Psoas muscle (tissue), 8 donors: ENCODE measurements at places on chromosomes 3 and 15. TPM values are rescaled to one million over a fixed set of nuclear protein-coding genes. Genes with fewer than 3 reads are reported as not detected.

The SMCO1 gene
- total RNA-seq = 16.9 TPM

GRCh38 chr15:40328176-40328575 is 4.7 kb downstream of the INAFM2 start:
- H3K36me3 ChIP-seq = peaks cover 17% of the 10 kb centered on the region
- H3K4me3 ChIP-seq = no peak overlapping the region
- H3K27me3 ChIP-seq = no peaks in the 10 kb centered on the region
- peaks cover 57% of the 10 kb centered on the region for H3K4me1 ChIP-seq
- H3K27ac ChIP-seq = no peak overlapping the region

DNA sequence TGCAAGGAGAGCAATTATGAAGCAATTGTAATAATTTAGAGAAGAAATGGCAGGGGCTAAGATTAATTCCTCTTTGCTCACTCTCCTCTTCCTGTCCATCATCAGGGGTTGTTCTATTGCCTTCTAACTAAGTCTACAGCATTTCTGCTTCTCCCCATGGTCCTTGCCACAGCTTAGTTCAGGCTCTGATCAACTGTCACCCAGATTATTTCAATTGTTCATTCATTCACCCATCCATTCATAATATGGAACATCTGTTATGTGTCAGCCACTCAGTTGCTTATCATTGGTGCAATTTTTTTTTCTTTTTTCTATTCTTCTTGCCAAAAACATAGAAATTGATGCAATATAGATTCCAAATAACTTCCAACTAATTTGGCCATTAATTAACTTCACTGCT is 93.2 kb downstream of the CD47 start:
- no peaks in the 10 kb centered on the region for H3K4me1 ChIP-seq
- H3K36me3 ChIP-seq = no peaks in the 10 kb centered on the region
- H3K27ac ChIP-seq = no peak overlapping the region
- no peak overlapping the region for H3K4me3 ChIP-seq

- no peak for DNase-seq
- H3K4me3 ChIP-seq = no peak overlapping the region
- no peak overlapping the region for H3K27ac ChIP-seq
- no peaks in the 10 kb centered on the region for H3K4me1 ChIP-seq
- no peaks in the 10 kb centered on the region for H3K27me3 ChIP-seq
These were observed 22.0 kb upstream of the CYP11A1 start for GRCh38 chr15:74389241-74390048.

The SEMA3G gene
- 6.3 TPM for total RNA-seq

The CFAP100 gene
- not detected for total RNA-seq

GRCh38 chr3:115415246-115415996 is 207.9 kb upstream of the GAP43 start:
- no peak for DNase-seq
- H3K36me3 ChIP-seq = no peaks in the 10 kb centered on the region
- H3K4me3 ChIP-seq = no peak overlapping the region
- no peaks in the 10 kb centered on the region for H3K4me1 ChIP-seq
- H3K27me3 ChIP-seq = no peaks in the 10 kb centered on the region

DNA sequence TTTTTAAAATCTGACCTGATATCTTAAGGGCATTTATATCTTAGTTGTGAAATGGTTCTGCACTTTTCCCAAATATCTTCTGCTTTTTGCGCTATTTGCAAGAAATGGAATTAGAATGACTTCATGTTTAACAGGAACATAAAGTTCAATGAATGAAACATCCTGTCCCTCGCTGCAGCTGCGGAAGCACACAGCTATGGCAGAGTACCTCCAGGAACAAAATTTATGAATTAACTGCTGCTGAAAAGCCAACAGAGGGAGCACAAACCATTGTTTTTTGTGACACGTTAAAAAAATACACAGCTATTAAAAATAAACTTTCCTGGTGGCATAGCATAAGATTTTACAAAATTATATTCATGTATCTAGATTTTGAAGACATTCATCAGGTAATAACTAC is 404.4 kb upstream of the MDFIC2 start:
- H3K36me3 ChIP-seq = no peaks in the 10 kb centered on the region
- no peaks in the 10 kb centered on the region for H3K4me1 ChIP-seq
- no peak for DNase-seq
- H3K27me3 ChIP-seq = no peaks in the 10 kb centered on the region
- H3K27ac ChIP-seq = no peak overlapping the region

The PRICKLE2 gene
- total RNA-seq = 3.2 TPM

- H3K27me3 ChIP-seq = no peaks in the 10 kb centered on the region
- H3K36me3 ChIP-seq = no peaks in the 10 kb centered on the region
- H3K27ac ChIP-seq = no peak overlapping the region
- DNase-seq = no peak
- no peaks in the 10 kb centered on the region for H3K4me1 ChIP-seq
These were observed 781.8 kb downstream of the FHIT start for GRCh38 chr3:60469481-60469880.

- no peak overlapping the region for H3K27ac ChIP-seq
- peaks cover 5% of the 10 kb centered on the region for H3K4me1 ChIP-seq
- DNase-seq = no peak
These were observed 7.3 kb downstream of the ZNF106 start for GRCh38 chr15:42483677-42484076.

DNA sequence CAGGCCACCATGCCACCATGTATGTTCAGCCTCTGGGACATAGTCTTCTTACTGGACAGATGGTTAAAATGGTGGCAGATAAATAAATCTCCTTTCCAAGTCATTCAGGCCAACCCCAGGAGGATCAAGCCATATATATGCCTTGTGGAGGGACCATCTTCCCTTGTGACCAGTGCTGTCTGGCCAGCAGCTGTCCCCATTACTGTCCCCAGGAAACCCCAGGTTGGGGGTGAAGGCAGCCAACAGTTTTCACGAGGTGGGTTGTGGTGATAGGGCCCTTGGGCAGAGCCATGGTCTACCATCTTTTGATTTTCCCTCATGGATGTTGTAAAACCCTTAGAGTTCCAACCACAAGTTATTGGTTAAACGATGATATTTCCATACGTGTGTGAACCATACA is 48.7 kb upstream of the PCSK6 start:
- no peak overlapping the region for H3K27ac ChIP-seq
- H3K4me3 ChIP-seq = no peak overlapping the region
- no peaks in the 10 kb centered on the region for H3K27me3 ChIP-seq
- H3K36me3 ChIP-seq = no peaks in the 10 kb centered on the region

The XCR1 gene
- 0.06 TPM for total RNA-seq

The TMIE gene
- total RNA-seq = 0.28 TPM

GRCh38 chr3:31064021-31064420 is 169.6 kb upstream of the GADL1 start:
- DNase-seq = no peak
- no peak overlapping the region for H3K4me3 ChIP-seq
- H3K27ac ChIP-seq = no peak overlapping the region
- no peaks in the 10 kb centered on the region for H3K27me3 ChIP-seq
- no peaks in the 10 kb centered on the region for H3K36me3 ChIP-seq

- H3K27me3 ChIP-seq = no peaks in the 10 kb centered on the region
- DNase-seq = peak; percentile 94
- H3K4me1 ChIP-seq = no peaks in the 10 kb centered on the region
- no peaks in the 10 kb centered on the region for H3K36me3 ChIP-seq
- H3K27ac ChIP-seq = peak overlapping the region; percentile 85
These were observed 45.6 kb upstream of the CSPG4 start for GRCh38 chr15:75758071-75758872.

DNA sequence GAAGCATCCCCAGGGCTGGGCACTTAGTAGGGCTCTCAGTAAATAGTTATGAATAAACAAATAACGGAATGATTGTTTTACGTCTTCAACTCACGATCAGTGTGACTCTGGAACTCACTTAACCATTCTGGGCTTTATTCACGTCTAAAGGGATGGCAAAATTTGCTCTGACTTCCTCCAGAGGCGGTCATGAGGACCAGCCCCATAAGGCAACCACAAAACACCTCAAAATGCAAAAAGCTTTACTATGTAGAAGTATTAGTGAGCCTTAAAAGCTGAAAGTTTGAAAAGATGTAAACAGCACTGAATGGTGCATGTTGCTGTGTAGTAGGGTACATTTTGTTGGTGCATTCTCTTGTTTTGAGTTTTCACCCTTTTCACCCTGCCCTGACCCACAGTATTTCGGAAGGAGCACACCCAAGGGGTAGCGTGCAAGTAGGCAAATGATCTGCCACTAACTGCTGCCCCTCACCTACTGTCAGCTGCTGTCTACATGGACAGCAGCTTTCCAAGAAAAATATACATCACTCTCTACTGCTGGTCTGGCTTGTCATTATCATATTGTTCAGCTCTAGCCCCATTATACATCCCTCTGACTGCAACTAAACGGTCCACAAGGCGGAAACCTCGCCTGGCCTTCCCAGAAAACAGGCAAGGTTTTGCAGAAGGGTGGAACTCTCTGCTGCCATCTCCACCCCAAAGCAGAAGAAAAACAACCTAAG is 308.5 kb upstream of the PROK2 start:
- H3K4me3 ChIP-seq = no peak overlapping the region
- H3K4me1 ChIP-seq = no peaks in the 10 kb centered on the region
- no peak for DNase-seq
- no peaks in the 10 kb centered on the region for H3K36me3 ChIP-seq
- H3K27ac ChIP-seq = no peak overlapping the region
- H3K27me3 ChIP-seq = no peaks in the 10 kb centered on the region

The CDHR4 gene
- not detected for total RNA-seq

DNA sequence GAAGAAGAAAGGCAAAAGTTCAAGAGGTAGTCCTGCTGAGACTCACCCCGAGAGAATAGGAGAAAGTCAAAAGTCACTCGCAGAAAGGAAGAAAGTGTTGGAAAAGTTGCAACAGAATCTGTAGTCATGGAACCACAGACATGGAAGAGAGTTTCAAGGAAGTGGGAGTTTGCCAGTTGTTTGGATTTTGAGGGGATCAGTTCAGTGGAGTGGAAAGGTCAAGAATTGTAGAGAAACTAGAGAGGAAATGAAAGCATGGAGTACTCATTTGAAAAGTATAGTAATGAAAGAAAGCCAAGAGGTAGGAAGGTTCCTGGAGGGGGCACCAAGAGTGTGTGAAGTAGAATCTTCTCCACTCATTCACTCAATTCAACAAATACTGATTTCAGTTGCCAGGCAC is 34.7 kb downstream of the SPTSSB start:
- DNase-seq = no peak
- H3K4me1 ChIP-seq = no peaks in the 10 kb centered on the region
- no peaks in the 10 kb centered on the region for H3K27me3 ChIP-seq
- H3K36me3 ChIP-seq = no peaks in the 10 kb centered on the region
- H3K4me3 ChIP-seq = no peak overlapping the region

DNA sequence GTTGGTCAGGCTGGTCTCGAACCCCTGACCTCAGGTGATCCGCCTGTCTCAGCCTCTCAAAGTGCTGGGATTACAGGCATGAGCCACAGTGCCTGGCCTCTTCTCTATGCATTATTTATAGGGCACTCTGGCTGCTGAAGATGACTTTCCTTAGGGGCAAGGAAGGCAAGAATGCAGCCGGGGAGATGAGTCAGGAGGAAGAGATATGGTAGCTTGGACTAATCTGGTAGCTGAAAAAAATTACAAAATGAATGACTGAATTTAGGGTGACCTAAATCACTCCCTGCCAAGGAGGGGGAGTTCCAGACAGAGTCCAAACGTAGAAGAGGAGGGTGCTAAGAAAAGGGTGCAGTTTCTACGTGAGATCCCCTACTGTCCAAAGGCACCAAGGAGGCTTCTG is 14.2 kb downstream of the RHCG start:
- no peaks in the 10 kb centered on the region for H3K36me3 ChIP-seq
- DNase-seq = no peak
- H3K27ac ChIP-seq = no peak overlapping the region
- no peaks in the 10 kb centered on the region for H3K4me1 ChIP-seq
- H3K4me3 ChIP-seq = no peak overlapping the region

DNA sequence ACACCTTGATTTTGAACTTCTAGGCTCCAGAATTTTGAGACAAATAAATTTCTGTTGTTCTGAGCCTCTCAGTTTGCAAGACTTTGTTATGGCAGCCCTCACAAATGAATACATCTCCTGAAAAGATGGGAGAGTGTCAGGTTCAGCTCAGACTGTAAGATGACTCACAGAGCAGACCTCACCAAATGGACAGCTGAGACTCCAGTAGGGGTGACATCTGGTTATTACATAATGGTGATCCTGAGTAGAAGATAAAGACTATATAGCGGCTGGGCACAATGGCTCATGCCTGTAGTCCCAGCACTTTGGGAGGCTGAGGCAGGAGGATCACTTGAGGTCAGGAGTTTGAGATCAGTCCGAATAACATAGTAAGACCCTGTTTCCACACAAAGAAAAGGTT is 26.2 kb upstream of the MTMR14 start:
- no peak overlapping the region for H3K27ac ChIP-seq
- H3K4me3 ChIP-seq = no peak overlapping the region
- no peaks in the 10 kb centered on the region for H3K4me1 ChIP-seq
- no peak for DNase-seq
- H3K36me3 ChIP-seq = no peaks in the 10 kb centered on the region

DNA sequence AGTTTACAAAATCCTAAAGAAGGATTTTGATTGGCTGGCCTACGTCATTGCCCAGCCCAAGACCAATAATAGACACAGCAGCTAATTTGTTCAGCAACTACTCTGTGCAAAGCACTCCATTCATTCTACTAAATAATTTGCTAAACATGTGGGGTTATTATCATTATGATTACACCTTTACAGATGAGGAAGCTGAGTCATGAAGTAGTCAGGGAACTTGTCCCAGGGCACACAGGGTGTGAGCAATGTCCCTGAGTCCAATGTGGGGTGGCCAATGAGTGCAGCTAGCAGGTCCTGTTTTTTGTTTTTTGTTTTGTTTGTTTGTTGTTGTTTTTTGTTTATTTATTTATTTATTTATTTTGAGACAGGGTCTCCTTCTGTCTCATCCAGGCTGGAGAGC is 183.6 kb downstream of the ABHD5 start:
- no peak overlapping the region for H3K4me3 ChIP-seq
- no peaks in the 10 kb centered on the region for H3K27me3 ChIP-seq
- H3K36me3 ChIP-seq = no peaks in the 10 kb centered on the region
- DNase-seq = no peak
- H3K4me1 ChIP-seq = no peaks in the 10 kb centered on the region
- H3K27ac ChIP-seq = no peak overlapping the region

- H3K27me3 ChIP-seq = peaks cover 5% of the 10 kb centered on the region
- no peaks in the 10 kb centered on the region for H3K36me3 ChIP-seq
- no peak for DNase-seq
- no peak overlapping the region for H3K27ac ChIP-seq
- H3K4me3 ChIP-seq = no peak overlapping the region
- H3K4me1 ChIP-seq = no peaks in the 10 kb centered on the region
These were observed 15.7 kb upstream of the CFAP161 start for GRCh38 chr15:81118361-81118760.

DNA sequence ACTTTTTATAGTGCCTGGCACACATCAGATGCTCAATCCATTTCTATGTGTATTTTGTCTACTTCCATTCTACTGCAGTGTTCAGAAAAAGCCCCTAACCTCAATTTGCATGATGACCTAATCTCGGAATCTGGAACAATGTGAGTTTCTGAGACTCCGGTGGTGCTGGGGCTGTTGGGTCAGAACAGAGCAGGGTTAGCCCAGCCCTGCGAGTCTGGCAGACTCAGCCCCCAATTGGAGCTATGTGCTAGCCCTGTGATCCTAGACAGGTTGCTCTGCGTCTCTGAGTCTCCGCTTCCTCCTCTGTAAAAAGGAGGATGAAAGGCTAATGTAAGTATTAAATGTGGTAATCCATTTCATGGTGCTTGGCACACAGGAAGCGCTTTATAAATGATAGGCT is 95.0 kb upstream of the ICE2 start:
- H3K27ac ChIP-seq = no peak overlapping the region
- H3K4me1 ChIP-seq = peaks cover 75% of the 10 kb centered on the region
- H3K4me3 ChIP-seq = no peak overlapping the region
- H3K27me3 ChIP-seq = no peaks in the 10 kb centered on the region
- no peaks in the 10 kb centered on the region for H3K36me3 ChIP-seq

GRCh38 chr3:170961616-170962400 is 53.4 kb upstream of the EIF5A2 start:
- no peaks in the 10 kb centered on the region for H3K27me3 ChIP-seq
- H3K4me3 ChIP-seq = no peak overlapping the region
- H3K4me1 ChIP-seq = no peaks in the 10 kb centered on the region
- H3K27ac ChIP-seq = no peak overlapping the region

The GRM7 gene
- total RNA-seq = not detected
